Stimulated activated CD4-positive, alpha-beta T cell treated with anti-CD3 and anti-CD28 coated beads, Interleukin-15, amount 100 ng/mL, for 48 hours (primary cell): ENCODE measurements at places on chromosomes 13 and 19.

- DNase-seq = no peak
These were observed 245.4 kb upstream of the SPRY2 start for GRCh38 chr13:80586356-80586755.

- DNase-seq = no peak
These were observed 141.8 kb downstream of the GPC5 start for GRCh38 chr13:91540158-91540736.

DNA sequence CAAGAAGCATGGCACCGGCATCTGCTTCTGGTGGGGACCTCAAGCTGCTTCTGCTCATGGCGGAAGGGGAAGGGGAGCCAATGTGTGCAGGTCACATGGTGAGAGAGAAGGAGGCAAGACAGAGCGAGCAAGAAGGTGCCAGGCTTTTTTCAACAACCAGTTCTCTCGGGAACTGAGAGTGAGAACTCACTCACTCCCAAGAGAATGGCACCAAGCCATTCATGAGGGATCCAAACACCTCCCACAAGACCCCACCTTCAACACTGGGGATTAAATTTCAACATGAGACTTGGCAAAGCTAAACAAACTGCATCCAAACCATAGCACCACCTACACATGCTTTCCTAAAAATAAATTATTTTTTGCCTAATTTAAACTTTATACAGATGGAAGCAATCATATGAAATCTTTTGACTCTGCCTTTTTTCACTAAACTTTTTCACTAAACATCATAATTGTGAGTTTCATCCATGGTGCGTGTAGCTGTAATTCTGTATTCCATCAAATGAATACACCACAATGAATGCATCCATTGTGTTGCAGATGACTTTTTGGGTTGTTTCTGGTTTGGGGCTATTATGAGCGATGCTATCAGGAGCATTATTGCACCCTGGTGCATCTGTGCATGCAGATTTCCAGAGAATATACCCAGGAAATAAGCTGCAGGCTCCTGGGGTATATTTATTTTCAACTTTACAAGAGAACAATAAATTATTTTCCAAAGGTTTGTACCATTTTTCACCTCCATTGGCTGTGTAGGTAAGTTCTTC lies 14.6 kb upstream of the IPO5 start:
- no peak for DNase-seq

- DNase-seq = no peak
These were observed 18.2 kb upstream of the ZNF543 start for GRCh38 chr19:57302020-57302465.

DNA sequence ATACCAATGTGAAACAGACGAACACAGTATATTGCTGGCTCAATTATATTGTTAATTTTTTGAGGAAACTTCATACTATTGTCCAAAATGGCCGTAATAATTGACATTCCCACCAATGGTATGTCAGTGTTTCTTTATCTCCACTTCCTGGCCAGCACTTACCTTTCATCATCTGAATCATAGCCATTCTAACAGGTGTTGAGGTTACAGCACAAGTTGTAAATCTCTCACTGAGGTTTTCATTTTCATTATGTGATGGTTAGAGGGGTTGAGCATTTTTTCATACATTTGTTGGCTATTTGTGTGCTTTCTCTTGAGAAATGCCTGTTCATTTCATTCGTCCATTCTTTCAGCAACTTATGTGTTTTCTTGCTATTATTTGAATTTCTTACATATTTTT lies 824.0 kb downstream of the UQCRFS1 start:
- DNase-seq = no peak

GRCh38 chr13:101429733-101430132 lies 13.4 kb upstream of the NALCN start:
- no peak for DNase-seq

GRCh38 chr13:51737609-51738008 lies 66.4 kb downstream of the DHRS12 start:
- DNase-seq = no peak

DNA sequence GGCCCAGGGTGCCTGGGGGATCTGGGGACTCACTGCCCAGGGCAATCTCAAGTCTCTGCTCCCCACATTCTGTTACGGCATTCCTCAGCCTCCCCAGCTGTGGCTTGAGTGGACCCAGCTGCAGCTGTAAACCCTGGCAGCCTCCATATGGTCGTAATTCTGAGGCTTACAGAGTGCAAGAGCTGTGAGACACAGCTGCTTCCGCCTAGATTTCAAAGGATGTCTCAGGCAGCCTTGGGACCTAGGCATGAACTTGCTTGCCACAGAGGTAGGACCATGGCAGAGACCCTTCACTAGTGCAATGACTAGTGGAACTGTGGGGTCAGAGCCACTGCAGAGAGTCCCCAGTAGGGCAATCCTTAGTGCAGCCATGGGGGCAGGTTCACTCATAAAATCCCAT lies 297.5 kb downstream of the ENOX1 start:
- no peak for DNase-seq

DNA sequence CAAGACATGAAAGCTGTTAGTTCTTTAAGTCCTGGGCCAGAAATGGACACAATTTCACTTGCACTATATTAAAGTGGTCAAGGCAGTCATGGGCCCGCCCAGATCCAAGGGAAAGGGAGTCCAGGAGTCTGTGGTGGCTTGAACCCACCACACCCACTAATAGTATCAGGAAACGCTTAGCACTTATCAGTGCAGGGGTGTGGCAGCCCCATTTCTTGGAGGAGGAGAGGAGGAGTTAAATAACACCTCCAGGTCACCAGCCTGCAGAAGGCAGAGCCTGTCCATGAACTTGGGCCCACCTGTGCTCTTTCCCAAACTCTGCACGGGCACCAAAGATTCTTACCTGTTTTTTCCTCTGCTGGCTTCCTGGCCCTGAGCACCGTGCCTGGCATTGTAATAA lies 5.4 kb upstream of the NTN5 start:
- DNase-seq = no peak

DNA sequence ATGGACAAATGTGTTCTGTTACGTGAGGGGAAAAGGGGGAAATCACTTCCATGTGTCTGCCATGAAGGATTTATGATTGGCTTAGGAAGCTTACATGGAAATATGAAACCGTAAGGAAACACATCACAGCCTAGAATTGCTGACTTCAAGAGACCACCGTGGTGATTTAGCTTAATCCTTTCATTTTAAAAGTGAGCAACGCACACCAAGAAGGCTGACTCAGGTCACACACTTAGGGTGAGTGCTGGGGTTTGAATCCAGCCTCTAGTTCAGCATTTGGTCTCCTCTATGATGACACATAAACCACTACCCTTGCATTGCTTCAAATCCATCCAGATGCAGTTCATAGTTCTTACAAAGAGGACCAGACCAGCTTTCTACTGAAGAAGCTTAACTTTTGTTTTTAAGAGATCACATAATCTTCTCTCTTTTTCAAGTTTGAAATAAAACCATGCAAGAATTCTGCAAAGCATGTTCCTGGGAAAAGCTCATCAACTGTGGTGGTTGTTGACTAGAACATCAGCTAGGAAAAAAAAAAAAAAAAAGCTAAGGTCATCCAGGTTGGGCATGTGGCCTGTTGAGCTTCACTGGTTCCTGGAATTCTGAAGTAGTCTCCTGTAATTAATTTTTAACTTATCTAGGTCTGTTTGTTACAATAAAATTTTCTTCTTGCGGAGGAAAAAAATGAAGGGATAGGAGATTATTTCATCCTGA lies 60.2 kb upstream of the KL start:
- DNase-seq = no peak

GRCh38 chr13:85108356-85108755 lies 690.9 kb downstream of the SLITRK6 start:
- no peak for DNase-seq

DNA sequence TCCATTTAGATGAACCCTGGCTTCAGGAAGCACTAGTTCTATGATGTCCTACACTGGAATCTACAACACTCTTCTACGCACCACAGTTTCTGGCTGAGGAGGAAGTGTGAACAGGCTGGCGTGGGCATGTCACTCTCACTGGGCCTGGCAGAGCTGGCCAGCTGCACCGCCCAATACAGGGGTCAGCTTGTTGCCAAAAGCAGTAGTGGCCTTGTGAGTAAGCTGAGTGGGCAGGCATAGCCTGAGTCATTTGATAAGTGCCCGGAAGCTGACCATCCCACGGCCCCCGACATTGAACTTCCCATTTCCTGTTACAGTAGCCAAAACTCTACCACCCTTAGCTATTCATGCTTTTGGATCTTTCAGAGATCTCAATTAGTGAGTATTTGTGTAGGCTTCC lies 240.9 kb upstream of the SERP2 start:
- DNase-seq = no peak

GRCh38 chr13:30053939-30054338 lies 203.5 kb upstream of the UBL3 start:
- DNase-seq = no peak

- DNase-seq = no peak
These were observed 13.6 kb downstream of the GRTP1 start for GRCh38 chr13:113350065-113350937.

GRCh38 chr19:21569494-21569865 lies 64.1 kb downstream of the ZNF429 start:
- no peak for DNase-seq

- DNase-seq = no peak
These were observed 101.3 kb downstream of the KCNRG start for GRCh38 chr13:50116430-50116973.

- no peak for DNase-seq
These were observed 453 bp upstream of the PDCD2L start for GRCh38 chr19:34403784-34404108.

GRCh38 chr13:103188713-103189326 lies 122.6 kb upstream of the SLC10A2 start:
- DNase-seq = no peak

GRCh38 chr13:108650271-108650670 lies 20.9 kb downstream of the MYO16 start:
- no peak for DNase-seq

DNA sequence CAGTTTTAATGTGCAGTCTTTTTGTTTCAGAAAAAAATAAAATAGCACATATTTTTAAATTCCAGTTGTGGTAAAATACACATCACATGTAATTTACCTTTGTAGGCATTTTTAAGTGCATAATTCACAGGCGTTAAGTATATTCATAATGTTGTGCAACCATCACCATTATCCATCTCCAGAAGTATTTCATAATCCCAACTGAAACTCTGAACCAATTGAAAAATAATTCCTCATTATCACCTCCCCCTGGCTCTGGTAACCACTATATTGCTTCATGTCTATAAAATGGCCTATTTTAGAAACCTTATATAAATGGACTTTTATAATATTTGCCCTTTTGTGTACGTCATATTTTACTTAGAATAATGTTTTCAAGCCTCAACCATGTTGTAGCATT lies 756.5 kb upstream of the KLHL1 start:
- no peak for DNase-seq

DNA sequence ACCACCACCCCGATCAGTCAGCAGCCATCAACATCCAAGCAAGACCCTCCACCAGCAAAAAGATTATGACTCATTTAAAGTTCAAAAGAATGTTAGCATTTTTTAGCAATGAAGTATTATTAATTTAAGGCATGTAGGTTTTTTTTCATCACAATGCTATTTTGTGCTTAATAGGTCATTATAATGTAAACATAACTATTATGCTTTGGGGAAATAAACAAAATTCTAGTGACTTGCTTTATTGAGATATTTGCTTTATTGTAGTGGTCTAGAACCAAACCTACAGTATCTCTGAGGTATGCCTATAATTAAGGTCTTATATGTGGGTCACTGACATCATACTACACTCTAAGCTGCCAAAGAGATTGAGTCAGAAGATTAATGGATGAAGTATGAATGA lies 20.0 kb downstream of the KLF12 start:
- no peak for DNase-seq

- no peak for DNase-seq
These were observed 65.0 kb downstream of the ARHGEF7 start for GRCh38 chr13:111179908-111180760.

DNA sequence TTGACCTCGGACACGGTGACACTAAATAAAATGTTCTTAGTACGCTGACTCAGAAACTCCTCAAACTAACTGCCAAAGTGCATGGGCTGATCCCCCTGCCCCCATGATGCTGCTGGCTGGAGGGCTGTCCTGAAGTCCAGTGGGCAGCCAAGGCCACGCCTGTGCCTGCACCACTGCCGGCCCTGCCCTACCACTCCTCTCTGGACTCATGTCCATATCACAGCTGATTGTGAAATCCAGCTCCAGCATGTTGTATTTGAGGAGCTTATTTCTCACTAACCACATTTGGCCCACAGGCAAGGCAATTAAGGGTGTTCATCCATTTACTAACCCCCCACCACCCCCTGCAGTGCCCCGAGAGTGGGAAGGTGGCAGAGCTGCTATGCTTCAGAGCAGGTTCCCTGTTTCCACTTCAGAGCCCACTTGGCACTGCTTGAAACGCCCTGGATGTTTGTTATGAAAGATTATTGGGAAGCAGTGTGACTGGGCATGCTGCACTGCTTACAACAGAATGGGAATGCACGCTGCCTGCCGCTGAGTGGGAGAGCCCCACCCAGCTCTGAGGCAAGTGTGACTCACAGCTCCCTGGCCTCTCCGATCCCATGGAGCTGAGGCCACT lies 114.0 kb downstream of the UQCRFS1 start:
- no peak for DNase-seq

DNA sequence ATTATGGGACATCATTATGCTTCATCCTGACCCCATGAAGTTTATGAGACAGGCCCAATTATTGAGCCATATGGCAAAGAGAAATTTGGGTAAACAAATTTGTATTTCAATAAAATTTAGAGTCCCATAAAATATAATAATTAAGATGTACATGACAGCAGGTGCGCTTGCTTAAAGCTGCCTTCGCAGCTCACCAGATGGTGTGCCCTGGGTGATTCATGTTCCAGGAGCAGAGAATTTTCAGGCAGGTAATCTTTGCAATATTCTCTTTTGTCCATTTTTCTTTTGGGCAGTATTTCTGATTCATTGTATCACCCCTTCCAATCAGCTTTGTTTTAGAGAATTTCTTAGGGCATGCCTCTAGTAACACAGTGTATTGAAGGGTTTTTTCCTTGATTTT lies 39.5 kb upstream of the WASF3 start:
- DNase-seq = no peak

DNA sequence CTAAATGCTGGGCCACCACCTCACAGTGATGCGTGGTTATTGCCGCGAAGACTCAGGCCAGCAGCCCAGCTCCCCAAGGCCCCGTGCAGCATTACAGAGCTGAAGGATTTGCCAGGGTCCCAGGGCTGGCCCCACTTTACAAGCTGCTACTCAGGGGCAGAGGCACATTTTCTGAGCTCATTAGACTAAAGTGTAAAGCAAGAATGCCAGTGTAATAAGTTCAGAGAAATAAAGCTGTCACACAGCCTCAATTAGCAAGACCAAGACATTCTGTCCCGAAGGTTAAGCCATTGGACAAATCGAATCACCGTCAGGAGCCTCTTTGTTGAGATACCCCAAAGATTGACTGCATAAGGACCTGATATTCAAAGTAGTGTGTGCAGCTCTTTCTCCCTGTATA lies 428.4 kb downstream of the EFNB2 start:
- no peak for DNase-seq

- no peak for DNase-seq
These were observed 77.6 kb upstream of the FAM216B start for GRCh38 chr13:42703740-42704139.

DNA sequence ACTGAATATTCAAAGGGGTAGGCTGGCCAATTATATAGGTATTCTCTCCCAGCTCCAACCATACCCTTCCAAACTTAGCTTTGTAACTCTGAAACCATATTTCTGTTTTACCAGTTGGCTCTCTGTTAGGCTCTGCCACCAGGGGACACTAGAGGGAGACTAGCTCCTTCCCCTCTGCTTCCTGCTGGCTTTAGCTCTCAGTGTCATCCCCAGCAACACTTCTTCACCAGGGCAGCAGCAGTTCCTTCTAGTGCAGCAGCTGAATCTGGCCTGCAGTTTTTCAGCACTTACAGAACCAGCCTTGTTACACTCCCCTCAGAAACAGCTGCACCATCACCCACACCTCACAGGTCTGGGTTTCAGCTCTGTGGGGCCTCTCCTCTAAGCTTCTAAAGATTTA lies 51.0 kb upstream of the DOCK9 start:
- DNase-seq = no peak
